ENCODE measurements at places on chromosomes 1 and 21.

DNA sequence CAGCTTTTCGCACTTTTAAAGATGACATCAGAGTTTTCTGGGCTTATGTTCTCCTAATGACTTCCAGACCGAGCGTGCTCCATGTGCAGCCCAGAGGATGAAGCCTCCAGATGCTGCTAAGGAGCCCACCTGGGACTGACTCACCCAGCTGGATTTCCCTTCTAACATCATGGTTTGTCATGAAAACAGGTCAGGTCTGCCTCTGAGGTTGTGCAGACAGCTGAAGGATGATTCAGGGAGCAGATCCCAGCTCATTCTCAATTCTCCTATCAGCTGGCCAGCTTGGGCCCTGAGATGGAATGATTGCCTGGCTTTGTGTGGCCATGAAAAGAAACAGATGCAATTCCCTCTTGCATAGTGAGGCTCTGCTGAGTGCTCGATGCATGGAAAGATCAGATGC, 123.9 kb upstream of the DUSP10 start:
- no peak for DNase-seq

DNA sequence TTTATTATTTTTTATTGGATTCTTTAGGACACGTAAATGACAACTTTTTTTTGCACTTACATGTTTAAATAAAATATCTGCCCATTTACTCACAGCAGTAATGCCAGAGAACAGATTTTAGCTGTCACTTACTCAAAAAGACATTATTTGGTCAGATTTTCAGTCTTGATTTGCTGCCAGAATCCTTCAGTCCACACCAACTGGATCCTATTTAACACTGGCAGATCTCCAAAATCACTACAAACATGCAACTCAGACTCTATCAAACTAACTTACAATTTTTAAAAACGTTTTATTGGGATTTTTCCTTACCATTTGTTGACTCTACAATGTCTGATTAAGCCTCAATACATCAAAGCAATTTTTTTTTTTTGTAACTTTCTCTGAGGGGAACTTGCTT, 11.1 kb downstream of the ATP6V1G3 start:
- no peak for DNase-seq

DNA sequence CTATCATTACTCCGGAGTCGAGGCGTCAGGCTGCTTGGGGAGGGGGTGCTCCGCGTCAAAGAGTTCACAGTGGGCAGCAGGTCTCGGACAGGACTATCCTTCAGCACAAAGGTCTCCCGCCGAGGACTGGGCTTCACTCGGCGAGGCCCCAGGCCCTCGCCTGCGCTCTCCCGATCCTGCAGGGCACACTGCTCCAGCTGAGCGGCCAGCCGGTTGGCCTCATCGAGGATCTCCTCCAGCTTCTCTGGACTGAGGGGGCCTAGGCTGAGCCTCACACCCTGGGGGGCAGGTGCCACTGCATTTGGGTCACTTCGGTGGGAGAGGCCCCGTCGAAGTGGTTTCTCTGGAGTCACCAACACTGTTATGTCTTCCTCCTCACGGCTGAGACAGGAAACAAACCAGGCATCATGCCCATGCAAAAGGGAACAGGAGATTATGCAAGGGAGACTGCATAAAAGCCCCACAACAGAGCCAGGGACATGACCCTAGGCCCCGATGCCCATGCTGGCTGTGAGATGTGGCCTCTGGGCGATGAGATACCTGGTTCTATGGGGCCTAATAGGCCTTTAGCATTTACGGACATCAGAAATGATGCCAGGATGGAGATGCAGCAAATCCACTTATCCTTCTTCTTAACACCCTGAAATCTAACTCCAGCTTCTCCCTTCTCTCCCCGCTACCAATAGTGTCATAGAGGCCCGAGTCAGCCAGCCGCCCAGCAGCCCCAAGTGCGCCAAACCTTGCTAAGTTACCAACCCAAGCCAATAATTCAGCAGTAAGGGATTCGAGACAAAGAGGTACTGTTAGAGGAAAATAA, 1.1 kb downstream of the PSRC1 start:
- DNase-seq = no peak

DNA sequence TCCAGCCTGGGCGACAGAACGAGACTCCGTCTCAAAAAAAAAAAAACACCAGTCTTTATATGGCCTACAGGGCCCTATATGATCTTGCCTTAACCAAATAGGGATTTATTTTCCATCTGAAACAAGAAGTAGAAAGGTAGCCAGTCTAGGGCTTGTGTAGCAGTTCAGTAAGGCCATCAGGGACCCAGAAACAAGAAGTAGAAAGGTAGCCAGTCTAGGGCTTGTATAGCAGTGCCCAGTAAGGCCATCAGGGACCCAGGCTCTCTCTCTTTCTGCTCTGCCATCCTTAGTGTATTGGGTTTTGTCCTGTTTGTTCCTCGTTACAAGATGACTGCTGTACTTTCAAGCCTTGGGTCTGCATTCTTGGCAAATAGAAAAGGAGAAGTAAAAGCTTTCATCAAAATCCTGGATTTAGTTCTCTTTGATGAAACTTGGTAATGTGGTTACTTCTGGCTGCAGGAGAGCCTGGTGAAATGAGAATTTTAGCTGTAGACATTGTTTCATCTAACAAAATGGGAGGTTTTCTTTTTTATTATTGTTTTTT, 46.1 kb downstream of the PKN2 start:
- no peak for DNase-seq

- DNase-seq = no peak
These were observed 4.8 kb downstream of the EFHD2 start for GRCh38 chr1:15414445-15414983.

- no peak for DNase-seq
These were observed 6.0 kb downstream of the IFNAR1 start for GRCh38 chr21:33330726-33331125.

GRCh38 chr1:91730801-91731732, 154.9 kb downstream of the TGFBR3 start:
- peak; percentile 46 for DNase-seq
